MV-4-11 (cell line): ENCODE measurements at places on chromosomes 1 and 21.

GRCh38 chr1:203907901-203908300 is 46.5 kb downstream of the SNRPE start:
- no peak for DNase-seq

- DNase-seq = no peak
These were observed 33.3 kb upstream of the CSF1 start for GRCh38 chr1:109877317-109877771.

- DNase-seq = no peak
These were observed 5.0 kb downstream of the RPTN start for GRCh38 chr1:152153996-152154395.

DNA sequence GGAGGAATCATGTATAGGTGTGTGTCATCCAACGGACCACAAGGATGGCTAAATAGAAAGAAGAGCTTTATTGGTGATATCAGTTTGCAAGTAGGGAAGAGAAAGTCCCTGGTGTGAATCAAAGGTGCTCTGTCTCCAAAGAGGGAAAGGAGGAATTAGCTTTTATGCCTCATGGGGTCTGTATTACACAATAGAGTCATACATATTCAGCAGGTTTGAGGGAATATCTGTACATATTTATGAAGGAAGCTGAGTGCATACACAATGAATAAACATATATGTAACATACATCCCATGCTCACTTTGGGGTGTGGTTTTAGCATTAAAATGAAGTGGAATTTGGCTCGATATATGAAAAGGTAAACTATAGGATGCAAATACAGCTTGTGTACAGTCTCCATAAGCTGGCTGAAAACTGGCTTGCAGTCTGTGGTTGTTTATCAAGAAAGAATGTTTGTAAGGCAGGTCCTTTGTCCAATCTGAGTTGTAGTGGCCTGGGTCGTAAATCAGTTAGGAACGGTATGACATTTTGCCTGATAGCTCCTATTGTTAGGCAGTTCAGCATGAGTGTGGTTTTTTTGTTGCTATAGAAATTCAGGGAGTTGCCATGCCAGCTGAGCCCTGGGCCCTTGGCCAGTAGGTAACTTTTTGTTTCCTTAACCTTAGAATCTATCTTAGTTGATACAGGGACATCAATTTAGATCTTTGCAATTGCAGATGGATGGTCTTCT is 198.0 kb upstream of the ZP4 start:
- no peak for DNase-seq

- DNase-seq = peak; percentile 80
These were observed 39.7 kb downstream of the PALMD start for GRCh38 chr1:99685516-99686180.

DNA sequence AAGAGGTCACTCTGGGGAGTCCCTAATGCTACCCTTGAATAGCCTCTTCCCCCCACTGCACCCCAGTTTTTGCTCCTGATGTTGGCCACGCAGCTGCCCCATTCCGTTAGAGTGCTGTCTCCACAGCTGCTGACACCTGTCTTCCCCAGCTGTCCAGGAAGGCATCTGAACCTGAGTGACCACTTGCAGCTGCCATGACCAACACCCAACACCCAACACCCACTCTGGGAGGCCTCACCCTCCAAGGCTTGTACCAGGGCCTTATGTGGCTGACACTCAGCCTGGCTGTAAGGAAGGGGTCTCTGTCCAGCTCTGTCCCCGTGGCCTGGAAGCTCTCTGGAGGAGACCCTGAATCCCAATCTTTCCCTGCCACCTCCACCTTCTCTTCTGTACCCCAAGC is 26.7 kb upstream of the LDLRAP1 start:
- DNase-seq = no peak

GRCh38 chr21:31644643-31645042 is 14.8 kb upstream of the SOD1 start:
- DNase-seq = no peak

DNA sequence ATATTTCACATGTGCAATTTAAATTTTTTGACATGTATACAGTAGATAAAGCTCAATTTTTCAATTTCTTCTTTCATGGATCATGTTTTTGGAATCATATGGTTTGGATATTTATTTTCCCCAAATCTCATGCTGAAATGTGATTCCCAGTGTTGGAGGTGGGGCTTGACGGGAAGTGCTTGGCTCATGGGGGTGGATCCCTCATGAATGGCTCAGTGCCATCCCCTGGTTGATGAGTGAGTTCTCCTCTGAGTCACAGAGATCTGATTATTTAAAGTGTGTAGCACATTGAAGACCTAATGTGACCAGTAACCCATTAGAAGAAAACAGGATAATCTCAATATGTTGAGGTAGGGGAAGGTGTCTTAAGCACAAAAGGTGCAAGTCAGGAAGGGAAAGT is 9.1 kb upstream of the IFI16 start:
- no peak for DNase-seq

GRCh38 chr1:1208713-1209433 is 2.5 kb upstream of the TNFRSF18 start:
- DNase-seq = peak; percentile 22

GRCh38 chr1:201295861-201296260 is 12.6 kb downstream of the PKP1 start:
- no peak for DNase-seq

- DNase-seq = no peak
These were observed 32.3 kb upstream of the ID3 start for GRCh38 chr1:23591460-23592208.

GRCh38 chr1:78301141-78301540 is 189.6 kb upstream of the PTGFR start:
- no peak for DNase-seq

DNA sequence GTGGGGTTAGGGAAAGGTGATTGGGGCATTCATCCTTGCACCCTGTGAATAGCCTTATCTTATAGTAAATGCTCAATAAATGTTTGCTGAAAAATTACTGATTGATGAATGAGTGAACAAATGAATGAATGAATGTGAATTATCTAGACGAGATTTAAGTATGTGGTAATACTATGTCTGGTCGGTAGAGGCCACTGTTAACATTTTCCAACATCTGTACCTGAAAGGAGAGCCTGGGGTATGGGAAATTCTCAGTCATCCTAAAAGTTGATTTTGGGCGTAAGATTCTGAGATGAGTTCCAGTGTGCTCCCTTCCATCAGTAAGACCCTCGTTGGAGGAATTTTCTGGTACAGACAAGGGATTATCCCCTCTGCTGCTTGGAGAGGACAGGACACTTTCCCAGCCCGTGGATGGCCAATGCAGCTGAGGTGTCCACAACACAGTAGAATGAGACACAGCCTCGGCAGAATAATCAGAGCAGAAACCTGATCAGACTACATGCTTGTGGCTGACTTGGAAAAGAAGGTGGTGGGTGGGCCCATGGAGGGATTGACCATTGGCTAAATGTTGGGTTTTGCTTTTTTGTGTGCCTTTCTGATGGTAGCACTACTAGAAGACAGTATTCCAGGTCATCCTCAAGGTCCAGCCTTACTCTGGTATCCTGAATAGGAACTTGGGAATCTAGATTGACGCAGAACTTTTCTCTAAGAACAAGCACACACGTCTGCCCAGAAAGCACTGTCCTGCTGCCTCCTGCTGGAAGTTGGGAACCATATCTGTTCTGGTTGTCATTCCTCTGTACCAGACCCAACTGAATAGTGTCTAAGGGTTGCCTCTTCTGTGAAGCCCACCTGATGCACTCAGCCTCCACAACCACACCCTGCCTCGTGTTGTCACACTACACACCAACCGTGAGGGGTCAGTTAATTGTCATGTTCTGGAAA is 262.0 kb downstream of the TNR start:
- DNase-seq = peak; percentile 7
